CD8-positive, alpha-beta memory T cell (primary cell): ENCODE measurements at places on chromosomes 2 and 18. TPM values are rescaled to one million over a fixed set of nuclear protein-coding genes. Genes with fewer than 3 reads are reported as not detected.

- DNase-seq, result no peak
- no peaks in the 10 kb centered on the region for H3K4me1 ChIP-seq
- peaks cover 19% of the 10 kb centered on the region for H3K36me3 ChIP-seq
- no peaks in the 10 kb centered on the region for H3K27me3 ChIP-seq
- H3K4me3 ChIP-seq, result no peak overlapping the region
Measured at GRCh38 chr18:46264255-46264654, 160.1 kb downstream of the HAUS1 start.

DNA sequence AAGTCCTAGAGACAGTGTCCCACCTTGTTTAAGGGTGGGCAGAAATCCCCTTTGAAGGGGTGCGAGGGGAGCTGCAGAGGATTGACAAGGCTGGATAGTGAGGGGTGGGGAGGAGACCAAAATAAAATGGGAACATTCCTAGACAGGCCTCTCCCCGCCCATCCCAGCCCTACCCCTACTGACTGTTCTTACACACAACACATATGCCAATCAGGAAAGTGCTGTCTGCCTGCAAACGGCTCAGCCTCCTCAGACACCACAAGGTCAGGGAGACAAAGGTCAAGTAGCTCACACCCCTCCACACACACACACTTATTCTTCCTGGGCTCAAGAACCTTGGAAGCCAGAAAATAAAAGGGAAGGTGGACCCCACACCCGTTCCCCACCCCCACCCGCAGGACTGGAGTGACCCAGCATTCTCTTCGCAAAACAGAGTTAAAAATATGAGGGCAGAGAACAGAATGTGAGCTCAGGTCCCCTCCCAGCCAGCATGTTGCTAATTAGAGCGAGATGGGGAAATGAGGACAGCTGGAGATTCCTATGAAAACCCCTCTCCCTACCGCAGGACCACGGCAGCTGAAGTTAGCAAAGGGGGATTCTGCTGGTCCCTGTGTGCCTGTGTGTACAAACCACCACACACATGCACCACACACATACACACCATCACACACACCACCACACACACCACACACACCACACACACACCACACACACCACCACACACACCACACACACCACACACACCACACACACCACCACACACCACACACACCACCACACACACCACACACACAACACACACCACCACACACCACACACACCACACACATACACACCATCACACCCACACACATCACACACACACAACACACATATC, 197.8 kb downstream of the TNS1 start:
- no peaks in the 10 kb centered on the region for H3K27me3 ChIP-seq
- H3K4me1 ChIP-seq, result no peaks in the 10 kb centered on the region
- no peak overlapping the region for H3K27ac ChIP-seq
- no peaks in the 10 kb centered on the region for H3K36me3 ChIP-seq
- H3K4me3 ChIP-seq, result no peak overlapping the region
- no peak for DNase-seq

GRCh38 chr18:44733754-44734465, 53.2 kb downstream of the SETBP1 start:
- H3K27me3 ChIP-seq, result no peaks in the 10 kb centered on the region
- DNase-seq, result no peak
- H3K4me1 ChIP-seq, result peaks cover 29% of the 10 kb centered on the region
- H3K4me3 ChIP-seq, result no peak overlapping the region
- H3K36me3 ChIP-seq, result no peaks in the 10 kb centered on the region
- no peak overlapping the region for H3K27ac ChIP-seq

DNA sequence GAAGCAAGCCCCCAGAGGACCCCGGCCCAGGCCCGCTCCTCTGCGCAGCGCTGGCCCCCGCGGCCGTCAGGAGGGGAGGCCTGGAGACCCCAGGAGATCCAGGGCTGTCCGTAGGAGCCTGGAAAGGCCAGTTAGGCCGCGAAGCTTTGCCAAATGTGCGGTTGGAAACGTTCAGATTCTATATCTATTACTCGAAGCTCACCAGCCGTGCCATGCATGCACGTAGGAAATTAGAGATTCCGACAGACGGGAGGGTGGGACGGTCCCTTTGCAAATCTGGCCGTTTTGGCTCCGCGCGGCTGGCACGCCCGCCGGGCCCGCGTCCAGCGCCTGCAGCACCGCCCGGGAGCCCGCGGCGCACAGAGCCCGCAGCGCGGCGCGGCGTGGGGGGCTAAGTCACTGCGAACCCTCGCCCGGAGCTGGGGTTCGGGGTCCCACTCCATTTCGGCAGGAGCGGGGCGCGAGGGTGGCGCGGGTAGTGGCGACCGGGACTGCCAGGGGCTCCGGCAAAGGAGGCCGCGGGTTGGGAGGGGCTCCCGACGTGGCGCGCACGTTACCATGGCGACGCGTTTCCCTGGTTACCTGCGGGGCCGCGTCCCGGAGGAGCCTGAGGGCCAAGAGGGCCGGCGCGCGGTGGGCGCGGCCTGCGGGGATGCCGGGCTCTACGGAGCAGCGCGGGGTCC, 488.6 kb upstream of the SMIM21 start:
- H3K27ac ChIP-seq, result no peak overlapping the region
- no peaks in the 10 kb centered on the region for H3K27me3 ChIP-seq
- no peaks in the 10 kb centered on the region for H3K36me3 ChIP-seq
- no peaks in the 10 kb centered on the region for H3K4me1 ChIP-seq
- DNase-seq, result no peak

GRCh38 chr2:60259781-60260180, 293.7 kb downstream of the BCL11A start:
- H3K36me3 ChIP-seq, result no peaks in the 10 kb centered on the region
- DNase-seq, result no peak
- H3K27me3 ChIP-seq, result no peaks in the 10 kb centered on the region
- no peak overlapping the region for H3K27ac ChIP-seq

Gene BMP10
- not detected for total RNA-seq

Gene TMEM182
- 4.6 TPM for total RNA-seq

Gene TRIP12
- 263 TPM for total RNA-seq

Gene GREB1
- total RNA-seq, result 0.55 TPM
